SHP77 treated with DMSO at 0.1 percent for 48 hours (cell line): ENCODE measurements at places on chromosomes 3 and 15.

DNA sequence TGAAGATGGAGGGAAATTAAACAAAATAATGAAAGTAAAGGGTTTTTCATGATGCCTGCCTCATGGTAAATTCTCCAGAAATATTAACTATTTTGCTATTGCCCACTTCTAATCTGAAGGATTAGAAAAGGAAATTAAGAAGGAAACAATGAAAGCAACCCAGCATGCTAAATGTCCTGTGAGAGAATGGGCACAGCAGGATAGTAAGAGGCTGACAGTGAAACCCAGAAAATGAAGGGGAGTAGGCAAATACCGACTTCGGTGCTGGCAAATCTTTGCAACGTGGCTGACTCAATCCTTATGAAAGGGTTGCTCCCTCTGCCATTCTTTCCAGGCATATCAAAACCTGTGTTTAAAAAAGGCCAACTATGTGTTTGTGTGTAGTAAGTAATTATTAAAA lies 147.5 kb upstream of the SYNPR start:
- DNase-seq: no peak

DNA sequence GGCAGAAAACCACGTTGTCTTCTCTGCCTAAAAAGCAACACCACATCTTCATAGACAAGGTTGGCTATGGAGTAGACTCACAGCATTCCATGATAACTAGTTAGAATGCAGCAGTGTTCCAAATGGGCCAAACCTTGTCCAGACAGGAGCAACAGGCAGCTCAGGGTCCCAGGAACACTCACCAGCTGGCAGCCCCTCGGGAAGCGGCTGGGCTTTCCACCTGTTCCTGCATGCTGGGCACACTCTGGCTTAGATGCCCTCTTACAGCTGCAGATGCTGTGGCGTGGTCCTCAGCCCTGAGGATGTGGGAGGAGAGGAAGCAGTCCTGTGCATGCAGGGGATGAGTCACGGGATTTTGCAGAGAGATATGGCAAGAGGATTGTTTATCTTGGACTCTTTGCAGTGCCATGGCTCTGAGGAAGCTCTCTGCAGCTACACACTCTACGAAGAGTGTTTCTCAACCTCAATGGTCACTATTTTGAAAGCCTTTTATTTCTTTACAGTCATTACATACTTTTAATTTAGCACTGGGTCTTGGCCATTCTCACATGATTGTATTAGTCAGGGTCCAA lies 11.3 kb downstream of the NRROS start:
- peak; percentile 20 for DNase-seq

DNA sequence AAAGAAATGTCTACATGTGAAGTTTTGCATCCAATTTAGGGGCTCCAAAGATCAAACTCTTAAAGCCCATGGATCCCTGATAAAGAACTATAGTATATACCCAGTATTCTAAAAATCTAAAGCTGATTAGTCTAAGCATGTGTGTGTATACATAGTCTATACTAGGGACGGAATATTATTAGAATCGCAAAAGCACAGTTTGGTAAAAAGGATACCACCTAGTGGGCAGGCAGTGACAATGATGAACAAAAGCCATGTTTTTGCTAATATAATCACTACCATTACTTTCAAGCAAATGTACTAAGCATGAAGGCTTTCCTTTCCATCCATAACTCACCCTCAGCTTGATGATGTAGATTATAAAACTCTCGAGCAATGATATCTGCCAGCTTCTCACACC lies 16.5 kb downstream of the POLQ start:
- no peak for DNase-seq

DNA sequence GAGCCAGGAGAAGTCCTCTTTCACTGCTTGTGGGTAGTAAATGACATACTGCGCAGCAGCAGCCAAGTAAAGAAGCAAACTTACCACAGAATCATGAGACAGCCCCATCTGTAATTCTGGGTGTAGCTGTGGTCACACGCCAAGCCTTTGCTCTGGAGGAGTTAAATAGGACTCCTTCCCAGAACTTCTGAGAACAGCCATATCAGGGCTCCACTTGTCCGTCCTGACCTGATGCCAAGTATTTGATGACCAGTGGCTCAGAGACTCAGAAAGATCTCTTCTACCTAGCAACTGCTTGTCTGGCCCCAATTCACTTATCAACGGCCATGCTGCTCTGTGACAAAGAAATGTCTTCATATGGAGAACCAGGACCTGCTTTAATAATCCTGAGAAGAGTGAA lies 20.6 kb upstream of the GOLIM4 start:
- DNase-seq: no peak

GRCh38 chr3:102258666-102259227 lies 176.1 kb upstream of the ZPLD1 start:
- DNase-seq: no peak
